Fibroblast of skin of scalp (primary cell): ENCODE measurements at places on chromosomes 16 and 17.

- DNase-seq = peak; percentile 22
Measured at GRCh38 chr17:75241143-75241430, 20.3 kb downstream of the GGA3 start.

DNA sequence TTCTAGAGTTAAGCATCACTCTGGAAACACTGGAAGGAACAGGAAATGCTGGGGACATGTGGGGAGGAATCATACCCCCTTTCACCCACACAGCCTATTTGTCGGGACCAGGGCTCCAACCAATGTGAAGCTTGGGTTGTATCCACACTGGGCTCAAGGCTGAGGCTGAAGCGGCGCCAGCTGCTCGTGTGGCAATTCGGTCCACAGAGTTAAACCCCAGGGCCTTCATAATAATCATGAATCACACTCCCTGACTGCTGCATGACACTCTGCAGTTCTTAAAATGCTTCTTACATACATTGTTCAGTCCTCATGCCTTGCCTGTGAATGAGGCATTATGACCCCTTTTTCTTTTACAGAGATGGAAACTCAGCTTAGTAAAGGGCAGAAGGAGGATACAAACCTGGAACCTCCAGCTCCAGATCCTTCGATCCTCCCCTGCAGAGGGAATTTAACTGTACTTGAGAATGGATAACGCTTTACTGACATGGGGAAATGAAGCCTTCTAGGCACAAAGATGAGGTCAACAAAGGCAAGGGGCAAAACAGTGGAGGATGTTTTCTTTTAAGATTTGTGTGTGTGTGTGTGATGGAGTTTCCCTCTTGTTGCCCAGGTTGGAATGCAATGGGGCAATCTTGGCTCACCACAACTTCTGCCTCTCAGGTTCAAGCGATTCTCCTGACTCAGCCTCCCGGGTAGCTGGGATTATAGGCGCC lies 72.7 kb downstream of the SOX9 start:
- DNase-seq = peak; percentile 23

DNA sequence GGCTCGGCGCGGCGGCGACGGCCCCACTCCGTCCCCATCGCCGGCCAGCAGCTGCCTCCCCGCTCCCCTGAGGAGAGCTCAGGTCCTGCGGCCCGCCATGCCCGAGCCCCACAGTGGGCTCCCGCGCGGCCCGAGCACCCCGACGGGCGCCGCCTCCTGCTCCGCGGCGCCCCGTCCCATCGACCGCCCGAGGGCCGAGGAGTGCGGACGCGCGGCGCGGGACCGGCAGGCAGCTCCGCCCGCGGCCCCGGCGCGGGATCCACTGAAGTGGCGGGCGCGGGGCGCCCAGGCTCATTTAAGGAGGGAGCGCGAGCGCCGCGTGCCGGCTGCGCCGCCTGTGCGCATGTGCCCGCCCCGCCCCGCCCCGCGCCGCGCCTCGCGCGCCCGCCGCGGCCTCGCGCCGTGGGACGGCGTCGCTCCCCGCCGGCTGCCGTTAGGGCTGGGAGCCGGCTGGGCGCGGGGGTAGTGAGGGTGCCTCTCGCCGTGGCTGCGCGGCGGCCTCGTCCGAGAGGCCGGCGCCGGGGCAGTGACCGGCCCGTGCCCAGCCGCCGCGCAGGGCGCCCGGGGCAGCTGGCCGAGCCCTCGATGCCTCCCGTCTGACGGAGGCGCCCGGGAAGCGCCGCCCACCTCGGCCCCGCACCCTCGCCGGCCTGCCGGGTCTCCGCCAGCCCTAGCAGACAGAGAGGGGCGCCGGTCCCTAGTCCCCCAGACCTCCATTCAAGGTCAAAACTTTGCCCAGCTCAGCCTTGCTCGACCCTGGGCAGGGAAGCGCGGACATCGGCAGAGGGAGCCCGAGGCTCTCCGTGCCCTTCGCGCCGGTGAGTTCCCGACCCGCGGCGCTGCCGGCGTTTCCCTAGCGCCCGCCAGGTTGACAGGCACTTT lies at the start of gene NETO2:
Gene NETO2 (minus strand): TSS at position 269 of the 882 bp plus-strand sequence. CDS start 333 bp downstream, outside the sequence.
- peak; percentile 63 for DNase-seq

GRCh38 chr17:8753976-8754440 lies 4.3 kb downstream of the SPDYE4 start:
- peak; percentile 21 for DNase-seq

DNA sequence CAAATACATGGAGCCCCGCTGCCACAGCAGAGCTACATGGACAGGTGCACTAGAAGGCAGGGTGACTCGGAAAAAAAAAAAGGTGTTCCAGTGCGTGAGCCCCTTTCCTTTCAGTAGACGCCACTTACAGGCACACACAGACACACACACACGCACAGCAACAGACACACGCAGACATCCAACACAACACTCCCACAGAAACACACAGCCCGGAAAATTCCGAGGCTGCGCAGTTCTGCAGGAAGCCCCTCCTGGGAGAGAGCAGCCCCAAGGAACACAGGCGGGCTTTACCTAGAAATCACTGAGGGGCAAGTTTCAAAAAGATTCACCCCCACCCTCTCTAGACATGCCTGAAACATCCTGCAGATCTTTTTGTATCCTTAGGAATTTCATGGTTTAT lies 136.0 kb upstream of the WSB1 start:
- no peak for DNase-seq

DNA sequence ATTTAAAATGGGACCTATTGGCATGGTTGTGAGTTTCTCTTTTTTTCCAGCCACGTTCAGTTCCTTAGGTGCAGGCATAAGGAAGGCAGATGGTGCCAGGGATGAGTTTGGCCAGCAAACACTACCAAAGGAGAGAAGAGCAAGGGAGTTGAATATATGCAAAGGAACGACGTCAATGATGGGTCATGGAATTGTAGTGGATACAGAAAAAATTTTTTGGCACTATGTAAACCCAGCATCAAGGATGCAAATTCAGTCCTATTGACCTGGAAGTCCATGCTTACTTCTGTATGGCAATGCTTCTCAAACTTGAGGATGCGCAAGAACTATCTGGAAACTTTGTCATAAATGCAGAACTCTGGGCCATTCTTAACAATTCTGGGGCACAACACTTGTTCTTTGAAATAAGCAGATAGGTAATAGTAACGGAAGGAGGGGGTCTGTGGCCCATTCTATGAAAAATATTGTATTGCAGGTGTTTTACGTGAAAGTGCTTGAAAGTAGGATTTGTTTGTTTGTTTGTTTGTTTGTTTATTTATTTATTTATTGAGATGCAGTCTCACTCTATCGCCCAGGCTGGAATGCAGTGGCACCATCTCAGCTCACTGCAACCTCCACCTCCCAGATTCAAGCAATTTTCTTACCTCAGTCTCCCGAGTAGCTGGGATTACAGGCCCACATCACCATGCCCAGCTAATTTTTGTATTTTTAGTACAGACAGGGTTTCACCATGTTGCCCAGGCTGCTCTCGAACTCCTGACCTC lies 18.0 kb downstream of the APOH start:
- DNase-seq = no peak

GRCh38 chr17:6651919-6652452 lies 424 bp downstream of the C17orf100 start:
- DNase-seq = peak; percentile 28
